Anterior cingulate cortex (tissue), 58 donors: ENCODE measurements at places on chromosomes 4 and X.

- DNase-seq = no peak
These were observed 394.4 kb upstream of the ADGRL3 start for GRCh38 chr4:60805500-60806313.

DNA sequence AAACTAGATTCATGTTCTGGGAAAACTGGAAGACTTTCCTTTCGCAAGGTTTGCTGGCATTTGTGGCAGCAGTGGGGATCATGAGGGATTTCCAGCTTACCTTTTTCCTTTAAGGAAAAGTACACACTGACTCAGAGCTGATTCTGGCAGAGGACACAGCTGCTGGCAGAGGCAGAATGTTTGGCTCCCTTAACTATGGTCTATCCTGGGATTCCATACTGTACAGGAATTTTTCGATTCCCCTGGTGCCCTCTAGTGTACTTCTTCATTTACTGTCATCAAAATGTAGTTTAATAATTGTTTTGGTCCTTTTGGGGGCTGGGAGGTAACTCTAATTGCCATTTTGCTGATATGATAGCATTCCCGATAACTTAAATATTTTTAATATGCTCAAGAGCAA lies 152.7 kb downstream of the GABRG1 start:
- no peak for DNase-seq

GRCh38 chrX:13649838-13650237 lies 3.1 kb upstream of the TCEANC start:
- DNase-seq = no peak

- no peak for DNase-seq
These were observed 236.7 kb downstream of the FRAS1 start for GRCh38 chr4:78293821-78294301.

DNA sequence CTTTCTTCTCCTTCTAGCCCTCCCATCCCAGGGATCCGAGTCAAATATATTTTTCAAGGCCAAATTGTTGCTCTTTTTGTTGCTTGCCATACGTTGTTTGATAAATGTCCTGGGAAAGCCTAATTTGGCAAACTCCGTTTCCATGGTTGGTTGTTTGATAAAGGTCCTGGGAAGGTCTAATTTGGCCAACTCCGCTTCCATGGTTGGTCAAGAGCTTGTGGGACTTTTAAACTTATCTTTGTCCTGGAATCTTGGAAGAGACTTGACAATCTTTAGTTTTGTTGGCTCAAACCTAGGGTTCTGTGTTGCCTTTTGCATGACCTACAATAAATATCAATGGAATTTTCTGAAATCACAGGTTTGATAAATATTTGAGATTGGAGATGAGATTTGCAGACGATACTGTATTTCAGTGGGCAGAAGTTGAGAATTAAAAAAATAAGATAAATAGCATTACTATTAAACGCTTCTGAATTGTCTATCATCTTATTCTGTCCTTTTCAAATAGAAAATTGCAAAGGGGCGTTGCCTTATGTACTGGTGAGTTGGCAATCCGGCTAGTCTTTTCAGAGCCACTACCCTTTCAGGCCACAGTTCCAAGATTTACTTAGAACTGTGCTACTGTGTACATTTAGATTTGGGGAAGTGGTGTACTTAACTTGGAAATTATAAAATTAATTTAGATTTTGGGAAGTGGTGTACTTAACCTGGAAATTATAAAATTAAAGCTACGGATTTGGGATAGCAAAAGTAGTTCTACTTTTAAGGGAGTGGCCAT lies 804 bp downstream of the OSTC start:
- no peak for DNase-seq

DNA sequence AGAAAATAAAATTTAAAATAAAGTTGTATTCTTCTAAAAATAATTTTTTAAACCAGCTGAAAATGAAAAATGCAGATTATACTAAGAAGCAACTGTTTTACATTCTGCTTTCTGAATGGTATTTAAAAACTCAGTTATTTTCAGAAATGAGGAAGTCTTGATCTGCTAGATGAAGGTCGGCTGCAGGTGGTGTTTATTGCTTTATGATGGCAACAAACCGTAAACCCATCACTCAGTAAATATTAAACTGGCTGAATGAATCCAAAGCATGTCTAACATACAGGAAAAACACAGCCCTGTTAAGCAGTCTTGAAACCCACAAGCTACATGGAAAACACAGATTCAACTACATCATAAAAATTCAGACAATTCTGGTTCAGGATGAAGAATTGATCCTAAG lies 29.3 kb downstream of the DYNLT3 start:
- no peak for DNase-seq

GRCh38 chr4:26762650-26763049 lies 98.0 kb upstream of the STIM2 start:
- DNase-seq = no peak

- DNase-seq = no peak
These were observed 149.4 kb upstream of the CHRDL1 start for GRCh38 chrX:110944751-110945675.

GRCh38 chr4:168486912-168487281 lies 6.6 kb upstream of the DDX60L start:
- DNase-seq = no peak

GRCh38 chrX:47633689-47634590 lies 4.2 kb upstream of the CFP start:
- no peak for DNase-seq

- no peak for DNase-seq
These were observed 51.4 kb downstream of the NPY5R start for GRCh38 chr4:163395055-163395454.

- no peak for DNase-seq
These were observed 34.6 kb downstream of the TET2 start for GRCh38 chr4:105181259-105181658.

DNA sequence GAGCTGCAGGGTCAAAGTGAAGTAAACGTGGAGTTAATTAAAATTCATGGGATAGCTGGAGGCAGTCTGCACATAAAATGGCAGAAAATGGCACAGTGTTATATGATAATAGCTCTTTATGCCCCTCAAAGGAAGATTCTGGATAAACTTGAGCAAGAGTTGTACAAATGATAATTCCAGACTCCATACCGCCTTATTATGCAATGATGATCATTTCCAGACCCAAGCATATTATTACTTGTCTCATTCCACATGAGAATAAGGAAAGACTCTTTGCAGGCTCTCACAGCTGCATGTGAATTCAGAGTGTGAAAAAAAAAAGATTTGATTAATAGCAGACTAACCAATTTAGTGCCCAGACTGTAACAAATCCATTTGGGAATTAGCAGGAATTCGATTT lies 105.4 kb downstream of the STK32B start:
- DNase-seq = no peak

- DNase-seq = no peak
These were observed 54.7 kb downstream of the CD38 start for GRCh38 chr4:15832523-15833451.

- DNase-seq = no peak
These were observed 16.8 kb upstream of the COX18 start for GRCh38 chr4:73086095-73086868.

GRCh38 chrX:123476611-123477219 lies 256.1 kb downstream of the THOC2 start:
- DNase-seq = no peak

DNA sequence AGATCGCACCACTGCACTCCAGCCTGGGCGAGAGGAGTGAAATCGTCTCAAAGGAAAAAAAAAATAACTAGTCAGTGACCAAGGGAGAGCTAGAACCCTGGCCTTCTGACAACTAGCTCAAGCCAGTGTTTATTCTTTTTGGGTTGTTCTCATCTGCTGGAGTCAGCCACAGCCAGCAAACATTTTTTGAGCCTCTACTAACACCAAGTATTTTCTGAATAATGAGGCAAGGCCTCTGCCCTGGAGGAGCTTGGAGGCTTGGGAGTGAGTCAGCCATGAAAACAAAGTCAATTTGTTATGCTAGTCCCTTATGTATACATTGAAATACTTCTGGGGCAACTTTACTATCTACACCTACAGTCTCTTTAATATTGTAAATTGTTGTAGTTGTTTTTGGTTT lies 46.5 kb downstream of the TMA16 start:
- no peak for DNase-seq

- no peak for DNase-seq
These were observed 218.5 kb upstream of the ANKRD50 start for GRCh38 chr4:124931050-124931449.

GRCh38 chrX:116436358-116436816 lies at the start of gene SLC6A14:
Gene SLC6A14 (plus strand): TSS chrX:116436606. CDS start chrX:116436710, 104 bp downstream.
- no peak for DNase-seq

- DNase-seq = no peak
These were observed 101.3 kb downstream of the CORIN start for GRCh38 chr4:47736555-47736954.

DNA sequence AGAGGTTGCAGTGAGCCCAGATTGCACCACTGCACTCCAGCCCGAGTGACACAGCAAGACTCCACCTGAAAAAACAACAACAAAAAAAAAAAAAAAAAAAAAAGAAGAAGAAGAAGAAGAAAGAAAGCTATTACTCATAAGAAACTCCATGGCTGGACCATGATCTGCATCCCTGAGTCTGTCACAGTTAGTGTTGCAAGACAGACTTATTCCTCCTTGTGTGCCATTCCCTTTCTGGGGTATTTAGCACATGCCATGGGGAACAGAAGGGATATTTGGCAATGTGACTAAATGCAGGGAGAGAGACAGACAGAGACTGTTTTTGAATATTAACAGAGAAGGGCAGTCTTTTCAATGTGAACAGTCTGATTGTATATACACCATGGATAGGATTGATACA lies 16.7 kb upstream of the PDS5A start:
- DNase-seq = no peak

DNA sequence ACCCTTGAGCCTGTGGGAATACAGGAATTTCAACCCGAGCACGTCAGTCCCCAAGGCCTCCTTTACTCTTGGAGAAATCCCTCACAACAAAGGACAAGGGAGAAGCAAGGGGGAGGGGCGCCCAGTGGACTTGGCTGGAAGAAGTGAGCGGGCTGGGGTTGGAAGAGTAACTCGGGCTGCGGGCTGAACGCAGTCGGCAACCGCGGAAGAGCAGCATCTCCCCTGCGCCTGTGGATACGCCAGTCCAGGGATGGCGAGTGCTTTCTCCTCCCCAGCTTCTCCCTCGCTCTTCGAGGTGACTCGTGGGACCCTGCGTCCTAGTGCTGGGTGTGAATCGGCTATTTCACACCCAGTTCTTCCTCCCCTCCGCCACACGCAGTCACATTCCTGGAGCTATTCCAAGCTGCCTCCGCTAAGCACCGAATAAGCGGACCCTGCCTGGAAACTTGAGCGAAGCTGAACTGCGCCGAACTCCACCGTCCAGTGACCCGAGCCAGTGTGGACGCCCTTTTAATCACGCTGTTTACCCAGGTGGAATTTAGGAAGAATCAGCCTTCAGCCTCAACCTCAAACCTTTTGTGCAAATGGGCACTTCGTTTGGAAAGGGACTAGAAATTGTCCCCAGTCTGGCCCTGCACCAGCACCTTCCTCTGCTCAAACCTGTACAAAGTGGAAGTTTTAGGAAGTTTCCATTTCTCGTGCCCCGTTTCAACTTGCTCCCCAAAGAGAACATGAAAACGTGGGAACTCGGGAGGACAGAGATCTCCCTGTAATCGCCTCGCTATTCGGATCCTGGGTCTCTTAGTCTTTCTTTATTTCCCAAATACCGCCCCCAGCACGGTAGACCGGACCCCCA lies 64.3 kb upstream of the WDR17 start:
- peak; percentile 75 for DNase-seq

DNA sequence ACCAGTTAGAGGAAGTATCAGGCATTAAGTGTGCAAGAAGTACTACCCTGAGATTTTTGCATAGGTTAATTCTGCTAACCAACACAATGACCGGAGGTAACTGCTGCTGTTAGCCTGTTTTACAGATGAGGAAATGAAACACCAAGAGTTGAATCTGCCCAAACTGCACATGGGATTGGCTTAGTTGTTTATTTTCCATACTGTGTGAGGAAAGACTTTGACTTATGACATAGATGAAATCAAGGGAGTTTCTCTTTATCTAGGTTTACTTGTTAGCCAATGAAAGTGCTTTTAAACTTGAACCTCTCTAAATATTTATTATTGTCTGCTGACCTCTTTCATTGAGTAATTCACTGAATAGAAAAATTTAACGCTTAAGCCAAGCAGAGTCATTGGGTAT lies 10.3 kb downstream of the GUCY1B1 start:
- DNase-seq = no peak

- DNase-seq = no peak
These were observed 472.5 kb downstream of the INPP4B start for GRCh38 chr4:142373610-142374009.

GRCh38 chr4:147206807-147207206 lies 261.1 kb upstream of the TTC29 start:
- no peak for DNase-seq

DNA sequence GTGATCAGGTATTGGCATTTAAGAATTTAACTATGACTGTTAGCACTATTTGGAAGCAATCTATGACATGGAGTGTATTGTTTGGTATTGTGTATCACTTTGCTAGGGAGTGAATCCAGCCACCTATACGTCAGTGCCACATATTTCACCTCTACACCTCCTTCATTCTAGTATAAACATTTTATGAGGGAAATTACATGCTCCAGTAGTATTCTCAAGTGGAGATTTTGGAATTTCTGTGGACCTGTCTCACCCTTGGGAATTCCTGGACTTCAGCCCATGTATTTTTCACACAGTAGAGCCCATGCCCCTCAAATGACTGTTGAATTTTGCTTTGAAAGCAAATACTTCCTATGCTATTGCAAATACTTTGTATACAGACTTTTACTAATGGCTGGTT lies 11.3 kb downstream of the BST1 start:
- DNase-seq = no peak

DNA sequence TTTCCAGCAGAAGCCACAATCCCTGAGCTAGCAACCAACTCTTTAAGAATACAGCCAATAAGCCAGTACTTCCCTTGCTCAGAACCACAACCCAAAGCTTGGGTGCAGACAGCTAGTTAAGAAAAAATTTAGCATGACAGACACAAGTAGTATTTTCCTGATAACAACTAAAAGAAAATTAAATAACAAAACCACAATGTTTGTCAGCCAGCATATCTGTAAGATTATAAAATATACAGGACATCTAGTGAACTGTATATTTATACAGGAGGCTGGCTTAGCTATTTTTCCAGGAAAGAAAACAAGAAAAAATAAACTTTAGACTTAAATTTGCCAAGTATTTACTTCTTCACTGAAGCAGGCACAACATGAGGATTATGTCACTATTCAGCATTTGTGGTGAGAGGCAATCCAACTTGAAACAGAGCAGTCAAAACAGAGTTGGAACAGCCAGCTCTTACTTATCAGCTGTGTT lies 6.6 kb downstream of the PF4V1 start:
- DNase-seq = no peak

DNA sequence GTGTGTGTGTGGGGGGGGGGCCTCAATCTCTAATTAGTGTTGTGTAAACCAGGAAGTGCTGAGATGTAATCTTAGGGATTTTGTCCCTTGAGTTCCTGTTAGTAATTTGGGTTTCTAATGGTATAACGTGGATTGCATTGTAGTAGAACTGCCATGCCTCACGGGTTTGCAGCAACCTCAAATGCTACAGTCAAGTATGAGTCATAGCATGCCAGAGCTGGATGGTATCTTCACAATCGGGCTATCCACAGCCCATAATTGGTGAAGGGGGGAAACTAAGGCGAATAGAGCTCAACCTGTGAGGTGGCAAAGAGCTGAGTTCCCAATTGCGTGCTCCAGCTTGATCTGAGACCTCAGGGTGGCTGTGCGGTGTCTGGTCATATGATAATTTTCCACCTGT lies 2.2 kb upstream of the FMR1NB start:
- DNase-seq = no peak

- no peak for DNase-seq
These were observed 502.1 kb upstream of the IGFBP7 start for GRCh38 chr4:57612279-57612678.
